A549 treated with Hydrocortisone at 1 μM for 4 hours (cell line): ENCODE measurements at places on chromosomes 4 and X. TPM values are rescaled to one million over a fixed set of nuclear protein-coding genes. Genes with fewer than 3 reads are reported as not detected.

AKAP14 gene
- not detected in 5 replicates for total RNA-seq

HSFX4 gene
- 0.09 TPM in 1 of 5 replicates, not detected in the others for total RNA-seq

GJB1 gene
- total RNA-seq: 0.06 to 0.10 TPM (median 0.10 TPM) in 3 of 5 replicates, not detected in the others

ENOPH1 gene
- total RNA-seq: 26.6 to 33.7 TPM (median 29.5 TPM) in 5 replicates

BMX gene
- total RNA-seq: 0.03 TPM in 1 of 5 replicates, not detected in the others

RASGEF1B gene
- total RNA-seq: 0.06 TPM in 1 of 5 replicates, not detected in the others

GYPE gene
- not detected in 5 replicates for total RNA-seq
